T-cell (primary cell): ENCODE measurements at places on chromosomes 4 and X.

DNA sequence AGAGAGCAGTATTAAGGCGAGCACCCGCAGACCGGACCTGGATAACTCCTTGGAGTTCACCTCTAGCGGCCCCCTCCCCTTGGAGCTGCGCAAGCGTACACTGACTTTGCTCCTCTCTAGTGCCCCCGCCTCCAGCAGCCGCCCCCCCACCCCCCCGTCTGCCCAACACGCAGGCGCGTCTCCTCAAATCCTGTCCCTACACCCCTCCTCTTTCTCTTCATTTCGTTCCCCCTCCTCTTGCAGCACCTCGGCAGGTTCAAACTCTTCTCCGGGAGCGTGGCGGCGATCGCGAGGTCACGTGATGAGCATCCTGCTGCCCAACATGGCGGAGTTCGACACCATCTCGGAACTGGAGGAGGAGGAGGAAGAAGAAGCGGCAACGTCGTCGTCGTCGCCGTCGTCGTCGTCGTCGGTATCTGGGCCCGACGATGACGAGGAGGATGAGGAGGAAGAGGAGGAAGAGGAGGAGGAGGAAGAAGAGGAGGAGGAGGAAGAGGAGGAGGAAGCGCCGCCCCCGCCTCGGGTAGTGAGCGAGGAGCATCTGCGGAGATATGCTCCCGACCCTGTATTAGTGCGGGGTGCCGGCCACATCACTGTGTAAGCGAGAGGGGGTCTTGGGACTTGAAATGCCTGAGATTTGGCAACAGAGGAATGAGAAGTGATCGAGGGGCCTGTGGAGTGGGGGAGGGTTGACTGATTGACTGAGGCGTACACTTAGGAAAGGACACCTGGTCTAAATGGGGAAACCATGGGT lies at the start of gene CHIC1:
TSS of gene CHIC1 (plus strand) at position 214 of the 754 bp plus-strand sequence. CDS start at position 302, 88 bp downstream.
- peak; percentile 69 for DNase-seq

DNA sequence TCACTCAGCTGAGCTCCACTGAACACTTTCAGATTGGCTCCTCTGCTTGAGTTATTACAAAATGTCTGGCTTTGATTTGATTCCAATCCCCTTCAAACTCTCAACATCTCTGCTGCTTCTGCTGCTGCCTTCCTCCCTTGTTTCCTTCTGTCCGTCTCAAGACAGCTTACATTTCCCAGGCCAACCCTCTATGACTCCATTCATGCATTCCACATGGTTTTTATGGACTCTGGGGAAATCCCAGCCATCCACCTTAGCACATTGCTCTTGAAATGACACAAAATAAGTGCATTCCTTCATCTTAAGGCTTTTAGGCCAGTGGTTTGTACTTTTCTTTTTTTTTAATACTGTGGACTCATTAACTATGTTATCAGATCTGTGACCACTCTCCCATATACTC lies 68.5 kb upstream of the TMEM164 start:
- DNase-seq: no peak

GRCh38 chrX:41734530-41734929 lies 10.5 kb downstream of the GPR82 start:
- DNase-seq: no peak

DNA sequence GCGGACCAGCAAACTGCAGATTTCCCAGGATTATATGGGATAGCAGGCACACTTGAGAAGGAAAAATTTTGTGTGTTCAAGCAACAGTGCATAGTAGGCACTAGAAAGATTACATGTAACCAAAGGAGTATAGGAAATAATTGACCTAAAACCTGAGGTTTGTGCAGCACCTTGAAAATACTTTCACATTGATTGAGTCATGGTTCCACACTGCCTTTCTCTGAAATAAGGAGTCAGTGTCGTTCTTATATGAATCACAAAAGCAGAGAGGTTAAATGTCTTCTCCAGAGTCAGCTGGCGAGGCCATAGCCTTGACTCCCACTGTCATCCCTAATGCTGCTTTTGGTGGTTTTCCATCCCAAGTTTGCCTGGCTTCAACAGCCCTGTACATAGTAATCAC lies 138.9 kb downstream of the SOWAHB start:
- no peak for DNase-seq

DNA sequence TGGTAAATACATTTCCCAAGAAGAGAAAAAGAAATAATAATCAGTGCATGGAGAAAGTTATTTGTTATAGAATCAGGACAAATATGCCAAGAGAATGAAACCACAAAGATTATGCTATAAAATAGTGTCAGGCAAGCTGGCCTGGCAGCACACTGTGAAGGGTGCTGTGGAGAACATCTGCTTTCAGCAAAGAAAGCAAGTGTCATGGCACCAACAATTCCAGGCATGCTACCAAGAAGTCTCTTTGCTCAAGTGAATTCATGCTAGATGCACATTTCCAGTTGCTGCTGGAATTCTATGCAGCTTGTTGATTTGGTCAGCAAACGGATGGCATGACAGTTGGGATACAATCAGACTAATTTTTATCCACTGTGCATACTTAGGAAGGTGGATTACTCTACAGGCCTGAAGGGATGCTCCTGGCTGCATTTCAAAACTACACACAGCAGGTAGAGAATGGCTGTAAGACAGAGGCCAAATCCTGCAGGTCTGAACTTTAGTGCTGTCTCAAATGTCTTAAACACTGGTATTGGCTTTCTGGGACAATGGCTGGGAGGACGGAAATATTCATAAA lies 154.6 kb upstream of the FAT1 start:
- no peak for DNase-seq

GRCh38 chrX:155745792-155746191 lies 133.0 kb upstream of the TMLHE start:
- DNase-seq: no peak

DNA sequence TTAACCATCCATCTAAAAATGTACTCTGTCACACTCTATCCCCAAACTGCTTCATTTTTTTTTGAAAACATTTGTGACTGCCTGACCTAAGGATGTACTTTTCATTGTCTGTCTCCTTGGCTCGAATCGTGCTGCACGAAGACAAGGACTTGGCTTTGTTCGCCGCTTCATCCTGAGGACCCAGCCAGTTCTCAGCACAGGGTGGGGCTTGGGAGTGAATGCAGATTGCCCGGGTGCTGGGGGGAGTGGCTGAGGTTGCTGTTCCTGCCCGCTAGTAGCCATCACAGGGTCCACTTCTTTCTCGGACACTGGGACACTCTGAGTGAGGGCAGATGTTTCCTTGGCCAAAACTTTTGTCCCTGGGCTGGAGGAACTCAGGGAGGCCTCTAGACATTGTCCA lies 70.1 kb upstream of the CLCN4 start:
- DNase-seq: no peak

DNA sequence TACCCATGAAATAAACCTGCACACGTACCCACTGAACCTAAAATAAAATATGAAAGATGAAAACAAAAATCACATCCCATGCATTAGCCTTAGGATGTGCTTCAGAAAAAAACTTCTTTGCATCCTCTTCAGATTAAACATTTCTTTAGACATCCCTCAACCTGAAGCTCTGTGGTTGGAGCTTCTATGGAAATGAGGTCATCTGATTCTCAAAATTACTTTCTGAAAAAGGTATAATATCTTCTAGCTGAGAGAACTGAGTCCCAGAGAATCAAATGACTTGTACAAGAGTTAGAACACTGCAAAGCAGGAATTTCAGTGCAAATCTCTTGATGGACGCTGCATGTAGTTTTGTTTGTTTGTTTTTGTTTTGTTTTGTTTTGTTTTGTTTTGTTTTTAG lies 19.1 kb upstream of the ANTXR2 start:
- no peak for DNase-seq

GRCh38 chr4:154120006-154120676 lies 331.3 kb upstream of the SFRP2 start:
- no peak for DNase-seq

DNA sequence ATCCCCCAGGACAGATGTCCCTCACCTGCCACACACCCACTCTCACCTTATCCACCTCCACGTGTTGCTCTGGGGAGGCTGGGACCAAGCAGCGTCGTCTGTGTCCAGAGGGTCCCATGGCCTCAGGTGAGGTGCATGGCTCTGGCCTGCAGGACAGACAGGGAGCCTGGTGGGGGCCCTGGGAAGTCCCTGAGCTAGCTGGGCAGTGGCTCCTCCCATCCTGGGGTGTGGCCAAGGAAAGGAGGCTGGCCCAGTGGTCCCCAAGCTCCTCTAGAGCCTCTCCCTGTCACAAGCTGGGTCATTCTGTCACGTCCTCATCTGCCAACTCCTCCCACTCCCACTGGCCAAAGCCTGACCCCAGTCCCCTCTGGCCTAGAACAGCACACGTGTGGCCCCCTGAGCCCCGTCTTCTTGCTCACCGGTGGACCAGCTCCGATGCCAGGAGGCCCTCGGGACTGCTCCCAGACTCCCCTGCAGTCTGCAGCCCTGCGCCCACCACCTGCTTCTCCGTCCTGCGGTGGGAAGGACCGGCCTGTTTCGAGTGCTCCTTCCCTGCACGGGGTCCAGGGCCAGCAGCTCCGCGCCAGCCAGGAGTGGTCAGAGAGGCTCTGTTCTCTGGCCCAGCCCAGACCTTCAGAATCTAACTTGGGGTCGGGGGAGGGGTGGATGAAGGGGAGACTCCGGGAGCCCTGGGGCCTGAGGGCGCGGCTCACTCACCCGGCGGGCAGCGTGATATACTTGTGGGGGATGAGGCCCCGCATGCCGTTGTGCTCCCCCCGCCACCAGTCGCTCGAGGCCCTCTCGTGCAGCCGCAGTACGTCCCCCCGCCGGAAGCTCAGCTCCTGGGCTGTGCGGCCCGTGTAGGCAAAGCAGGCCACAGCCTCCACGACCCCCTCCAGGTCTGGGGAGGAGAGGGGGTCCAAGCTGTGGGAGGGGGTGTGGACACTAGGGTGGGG lies 4.8 kb downstream of the AVPR2 start:
- no peak for DNase-seq

- no peak for DNase-seq
These were observed 125.1 kb downstream of the ARX start for GRCh38 chrX:24890677-24891076.

- DNase-seq: no peak
These were observed 57.5 kb upstream of the SCML1 start for GRCh38 chrX:17679820-17680219.

GRCh38 chr4:1746265-1746691 lies 25.0 kb downstream of the TACC3 start:
- peak; percentile 73 for DNase-seq

GRCh38 chrX:68186552-68187262 lies 246.6 kb downstream of the OPHN1 start:
- DNase-seq: no peak

GRCh38 chr4:1246901-1247863 lies 1.7 kb downstream of the CTBP1 start:
- DNase-seq: no peak

DNA sequence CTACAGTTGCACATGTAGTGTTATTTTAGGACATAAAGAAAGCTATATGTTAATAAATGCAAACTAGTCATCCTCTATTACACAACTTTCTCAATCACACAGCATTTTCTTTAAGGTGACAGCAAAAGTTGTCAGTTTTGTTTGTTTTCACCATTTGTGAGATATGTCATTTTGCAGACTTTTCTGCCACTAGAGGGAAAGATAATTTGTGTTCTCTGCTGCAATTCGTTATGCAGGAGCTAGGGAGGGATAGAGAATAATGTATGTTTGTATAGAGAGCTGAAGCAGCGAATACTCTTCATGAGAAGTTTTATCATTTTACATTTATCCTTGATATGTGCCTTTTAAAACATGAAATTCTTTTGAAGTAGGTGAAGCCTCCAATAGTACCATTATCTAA lies 670.6 kb upstream of the ATOH1 start:
- no peak for DNase-seq

GRCh38 chr4:47104986-47105385 lies 73.6 kb downstream of the GABRB1 start:
- DNase-seq: no peak

GRCh38 chrX:37420185-37420584 lies 71.0 kb downstream of the PRRG1 start:
- DNase-seq: no peak

DNA sequence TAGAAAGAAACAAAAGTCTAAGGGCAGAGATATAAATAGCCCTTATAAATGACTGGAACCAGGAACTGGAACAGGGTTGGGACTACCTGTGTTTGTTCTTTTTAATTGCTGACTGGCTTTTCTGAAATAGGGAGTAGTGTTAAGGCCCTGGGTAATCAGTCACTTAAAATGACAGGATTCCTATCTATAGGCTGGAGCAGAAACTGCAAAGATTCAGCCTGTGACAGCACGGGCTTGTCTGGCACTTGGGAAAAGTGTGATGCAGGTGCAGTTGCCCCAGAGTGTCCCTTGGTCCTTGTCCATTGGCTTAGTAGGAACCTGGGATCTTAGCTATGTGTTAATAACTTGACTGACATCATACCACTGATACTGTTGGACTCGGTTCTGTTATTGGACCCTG lies 14.7 kb upstream of the PLAC8 start:
- DNase-seq: no peak

DNA sequence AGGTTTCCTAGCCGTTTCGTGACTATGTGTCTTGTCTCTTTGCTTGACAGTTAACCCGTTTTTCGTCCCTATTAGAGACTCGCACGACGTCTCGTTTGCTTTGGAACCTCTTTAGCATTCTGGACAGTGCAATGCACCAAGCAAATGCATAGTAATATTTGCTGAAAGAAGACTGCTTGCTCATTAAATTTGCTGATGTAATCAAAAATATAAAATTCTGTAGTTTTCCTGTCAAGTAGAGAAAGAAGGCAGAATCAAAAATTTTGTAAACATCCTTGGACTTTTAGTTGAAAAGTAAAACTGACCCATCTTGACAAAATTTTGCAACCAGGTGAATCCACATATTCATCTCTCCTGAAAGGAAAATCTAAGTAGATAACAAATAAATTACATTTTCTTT lies 106.9 kb upstream of the RAPGEF2 start:
- DNase-seq: no peak

DNA sequence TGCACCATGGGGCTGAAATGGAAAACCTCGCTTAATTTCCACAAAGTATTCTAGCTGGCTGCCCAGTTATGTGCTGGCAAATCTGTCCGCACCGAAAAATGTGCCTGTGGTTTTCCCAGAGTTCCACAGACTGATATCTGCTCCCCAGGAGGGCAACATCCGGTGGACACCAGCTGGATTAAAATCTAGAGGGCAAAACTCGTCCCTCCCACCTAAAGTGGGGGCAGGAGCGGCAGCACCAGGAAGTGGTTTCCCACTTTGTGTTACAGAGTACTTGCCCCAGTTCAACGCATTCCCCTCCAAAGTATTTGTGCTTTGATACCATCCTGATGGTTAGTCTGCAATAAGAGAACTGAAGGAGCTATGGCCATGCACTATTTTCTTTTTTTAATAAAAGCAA lies 187.6 kb downstream of the TSPAN5 start:
- no peak for DNase-seq

GRCh38 chrX:24081661-24082154 lies 27.0 kb downstream of the EIF2S3 start:
- peak; percentile 24 for DNase-seq
